ENCODE measurements at places on chromosomes 13 and 19.

GRCh38 chr13:44273991-44274770 is 99.4 kb upstream of the SERP2 start:
- no peaks in the 10 kb centered on the region for H3K36me3 ChIP-seq
- peaks cover 12% of the 10 kb centered on the region for H3K4me1 ChIP-seq
- H3K27ac ChIP-seq = peak overlapping the region; percentile 65
- H3K27me3 ChIP-seq = no peaks in the 10 kb centered on the region
- H3K4me3 ChIP-seq = peak overlapping the region; percentile 13

- no peak overlapping the region for H3K27ac ChIP-seq
- no peak for DNase-seq
- H3K27me3 ChIP-seq = no peaks in the 10 kb centered on the region
- no peak overlapping the region for H3K4me3 ChIP-seq
- H3K4me1 ChIP-seq = no peaks in the 10 kb centered on the region
- H3K36me3 ChIP-seq = no peaks in the 10 kb centered on the region
These were observed 13.3 kb downstream of the SLC25A42 start for GRCh38 chr19:19077103-19077502.

DNA sequence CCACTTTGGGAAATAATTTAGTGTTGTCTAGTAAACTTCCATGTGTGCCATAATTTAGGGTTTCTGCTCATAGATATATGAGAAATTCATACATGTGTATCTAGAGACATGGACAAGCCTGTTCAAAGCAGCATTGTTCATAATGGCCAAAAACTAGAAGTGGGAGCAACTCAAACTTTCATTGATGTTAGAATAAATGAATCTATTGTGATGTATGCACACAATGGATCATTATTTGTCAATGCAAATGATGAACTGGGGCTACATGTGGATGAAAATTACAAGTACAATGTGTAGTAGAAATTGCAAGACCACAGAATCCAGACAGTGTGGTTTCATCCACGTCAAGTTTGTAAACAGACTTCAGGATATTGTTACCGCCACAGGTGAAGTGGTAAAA is 284.7 kb downstream of the SLC7A1 start:
- H3K4me1 ChIP-seq = no peaks in the 10 kb centered on the region
- no peaks in the 10 kb centered on the region for H3K27me3 ChIP-seq
- no peak overlapping the region for H3K27ac ChIP-seq
- H3K36me3 ChIP-seq = no peaks in the 10 kb centered on the region
- H3K4me3 ChIP-seq = no peak overlapping the region

DNA sequence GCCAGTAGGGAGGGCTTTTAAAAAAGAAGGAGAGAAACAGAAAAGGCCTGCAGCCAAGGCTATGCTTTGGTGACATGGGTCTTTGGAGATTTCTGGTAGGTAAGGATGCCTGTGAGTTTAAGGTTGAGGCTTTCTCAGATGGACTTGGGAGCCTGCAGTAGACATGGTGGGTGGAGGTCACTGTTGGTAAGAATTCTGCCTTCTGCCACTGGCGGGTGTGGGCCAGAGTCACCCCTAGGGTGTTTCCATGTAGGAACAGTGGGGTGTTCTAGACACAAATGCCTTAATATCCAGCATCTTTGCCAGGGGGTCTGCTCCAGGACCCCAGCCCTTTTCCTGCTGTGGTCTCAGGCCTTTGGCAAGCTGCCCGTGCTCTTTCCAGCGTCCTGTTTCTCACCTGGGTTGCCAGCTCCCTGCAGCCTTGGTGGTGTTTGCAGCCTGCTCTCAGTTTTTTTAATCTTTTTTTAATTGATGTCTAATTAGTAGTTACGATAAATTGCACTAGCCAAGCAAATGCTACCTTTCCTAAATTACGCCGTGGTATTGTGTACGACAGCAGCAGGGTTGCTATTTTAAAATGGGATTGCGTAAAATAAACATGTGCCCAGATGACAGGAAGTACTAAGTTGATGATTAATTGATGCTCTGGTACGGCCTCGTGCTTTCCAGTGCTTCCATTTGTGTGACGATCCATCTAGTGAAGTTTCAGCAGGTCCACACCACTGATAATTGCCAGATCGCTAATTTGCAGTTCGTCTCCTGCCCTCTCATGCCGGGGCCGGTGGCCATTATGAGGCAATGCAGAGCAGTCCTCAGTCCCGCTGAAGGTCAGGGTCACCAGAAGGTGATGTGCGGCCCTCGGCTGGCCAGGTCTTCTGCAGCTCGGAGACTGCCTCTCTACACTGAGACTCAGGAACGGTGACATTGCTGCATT is 35.3 kb upstream of the NPAS1 start:
- peak overlapping the region; percentile 26 for H3K27ac ChIP-seq
- no peak overlapping the region for H3K4me3 ChIP-seq
- no peak for DNase-seq

DNA sequence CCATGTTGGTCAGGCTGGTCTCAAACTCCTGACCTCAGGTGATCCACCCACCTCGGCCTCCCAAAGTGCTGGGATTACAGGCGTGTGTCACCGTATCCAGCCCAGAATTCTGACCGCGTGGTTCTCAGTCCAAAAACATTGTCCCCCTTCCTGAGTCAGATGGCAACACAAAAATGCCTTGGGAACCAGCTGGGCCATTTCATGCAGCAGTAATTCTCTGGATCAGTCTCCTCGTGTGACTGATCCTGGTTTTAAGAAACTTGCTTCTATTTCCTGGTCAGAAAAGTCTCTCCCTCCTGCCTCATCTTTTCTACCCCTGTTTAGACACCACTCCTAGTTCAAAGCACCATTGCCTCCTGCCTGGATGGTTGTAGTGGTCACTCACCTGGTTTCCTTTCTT is 60.9 kb upstream of the USP29 start:
- no peaks in the 10 kb centered on the region for H3K27me3 ChIP-seq
- H3K4me3 ChIP-seq = no peak overlapping the region
- H3K27ac ChIP-seq = no peak overlapping the region
- H3K36me3 ChIP-seq = no peaks in the 10 kb centered on the region
- DNase-seq = no peak
